ENCODE measurements at places on chromosomes 6 and 20. TPM values are rescaled to one million over a fixed set of nuclear protein-coding genes. Genes with fewer than 3 reads are reported as not detected.

The RAB32 gene
- 0.50 TPM for total RNA-seq

The MROH8 gene
- 3.3 TPM for total RNA-seq

The ZC3H12D gene
- 186 TPM for total RNA-seq

The TINAG gene
- not detected for total RNA-seq

- DNase-seq = no peak
Measured at GRCh38 chr6:155004576-155005372, 9.7 kb downstream of the TIAM2 start.

DNA sequence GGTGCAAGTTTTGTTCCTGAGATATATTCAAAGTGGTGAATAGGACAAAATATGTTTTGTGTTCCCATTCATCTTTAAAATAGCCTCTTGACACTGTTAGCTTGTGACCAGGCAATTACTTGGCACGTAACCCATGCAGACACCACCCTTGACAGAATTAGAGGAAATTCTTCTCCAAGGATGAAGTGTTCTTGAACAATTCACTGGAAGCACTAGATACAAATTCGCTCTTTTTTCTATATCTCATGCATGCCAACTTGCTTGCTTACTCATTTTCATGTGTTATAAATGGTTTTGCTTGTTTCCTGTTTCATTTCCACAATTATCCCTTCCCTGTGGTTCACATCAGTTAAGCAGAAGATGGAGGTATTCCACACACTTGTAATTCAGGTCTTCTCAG, 105.2 kb upstream of the MAN1A1 start:
- no peak for DNase-seq

GRCh38 chr20:46670585-46671584, 18.4 kb downstream of the TP53RK start:
- no peak for DNase-seq

DNA sequence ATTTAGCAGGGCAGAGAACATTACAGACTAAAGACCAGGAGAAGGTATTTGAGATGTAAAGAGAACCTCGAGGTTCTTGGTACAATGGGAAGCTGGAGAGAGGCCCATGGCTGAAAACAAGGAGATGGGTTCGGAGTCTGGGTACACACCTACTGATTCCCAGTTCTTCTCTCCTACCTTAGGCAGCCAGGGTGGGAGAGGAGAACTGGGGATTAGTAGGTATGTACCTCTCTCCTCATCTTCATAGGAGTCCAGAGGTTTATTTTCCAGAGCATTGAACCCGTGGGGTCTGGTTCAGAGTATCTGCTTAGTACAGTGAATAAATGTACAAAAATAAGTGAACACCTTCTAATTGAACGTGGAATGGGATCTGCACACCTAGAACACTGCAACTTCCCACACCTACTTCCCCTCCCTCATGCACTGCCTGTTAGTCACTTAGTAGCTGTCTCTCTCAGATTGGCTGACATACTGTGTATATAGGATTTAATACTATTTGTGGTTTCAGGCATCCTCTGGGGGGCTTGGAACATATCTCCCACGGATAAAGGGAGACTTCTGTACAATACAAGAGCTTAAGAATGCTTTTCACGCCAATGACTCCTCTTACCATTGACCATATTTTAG, 23.5 kb upstream of the NUP153 start:
- DNase-seq = no peak

DNA sequence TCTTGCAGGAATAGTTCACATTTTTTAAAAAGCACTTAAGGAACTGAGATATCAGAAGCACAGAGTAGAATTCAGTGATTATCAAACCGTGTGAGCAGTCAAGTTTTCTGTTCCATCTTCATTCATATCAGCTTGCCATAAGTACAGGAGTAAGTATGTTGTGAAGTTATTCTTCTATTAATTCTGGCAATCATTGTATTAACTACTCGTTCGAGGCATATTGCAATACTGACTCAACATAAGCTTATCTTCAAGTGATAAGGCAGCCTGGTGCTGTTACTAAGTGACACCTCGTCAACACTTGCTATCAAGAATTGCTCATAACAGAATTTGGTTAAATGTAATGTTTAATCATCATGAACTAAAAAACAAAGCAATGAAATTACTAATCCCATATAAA, 75.7 kb upstream of the SNX9 start:
- no peak for DNase-seq

DNA sequence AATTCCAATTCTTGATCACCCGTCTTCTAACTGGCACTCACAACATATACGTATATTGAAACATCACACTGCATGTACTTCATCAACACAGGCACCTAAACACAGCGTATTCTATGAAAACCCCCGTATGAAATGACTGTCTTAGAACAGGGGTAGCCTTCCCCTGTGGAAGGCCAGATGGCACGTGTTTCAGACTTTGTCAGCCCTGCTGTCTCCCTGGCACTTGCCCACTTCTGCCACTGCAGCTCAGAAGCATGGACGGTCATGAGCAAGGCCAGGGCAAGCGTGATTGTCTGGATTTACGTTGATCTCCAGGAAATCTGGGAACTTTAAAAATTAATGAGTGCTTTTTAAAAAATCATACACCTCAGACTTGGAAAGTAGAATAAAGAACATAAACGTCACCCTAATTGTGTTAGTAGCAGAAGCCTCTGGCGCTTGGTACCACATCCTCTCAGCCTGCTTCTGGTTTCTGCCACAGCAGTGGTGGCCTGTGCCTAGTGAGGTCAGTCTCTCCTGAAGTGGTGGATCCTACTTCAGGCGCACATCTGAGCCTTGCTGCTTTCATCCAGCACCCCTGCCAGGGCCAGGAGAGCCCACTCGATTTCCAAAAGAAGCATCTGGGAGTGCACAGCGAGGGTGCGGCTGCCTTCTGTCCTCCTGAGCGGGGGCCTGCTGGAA, 18.3 kb downstream of the PDE10A start:
- DNase-seq = no peak

GRCh38 chr20:9038791-9039535, 29.9 kb upstream of the PLCB4 start:
- no peak for DNase-seq

- no peak for DNase-seq
Measured at GRCh38 chr6:147023581-147023980, 180.6 kb upstream of the STXBP5 start.

DNA sequence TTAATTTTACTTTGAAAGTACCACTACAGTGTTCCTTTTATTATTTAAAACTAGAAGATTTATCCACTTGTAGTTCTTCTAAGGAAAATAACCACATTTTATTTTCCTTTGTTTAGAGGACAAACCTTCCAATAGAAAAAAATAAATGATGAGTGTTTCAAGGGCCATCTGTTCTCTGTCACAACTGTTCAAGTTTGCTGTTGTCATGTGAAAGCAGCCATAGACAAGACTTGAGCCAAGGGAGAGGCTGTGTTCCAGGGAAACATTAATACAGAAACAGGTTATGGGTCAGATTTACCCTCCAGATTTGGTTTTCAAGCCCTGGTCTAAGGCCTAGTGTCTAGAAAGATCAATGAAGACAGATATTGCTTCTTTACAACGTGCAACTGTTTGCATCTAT, 463.6 kb downstream of the C6orf118 start:
- DNase-seq = no peak

- no peak for DNase-seq
Measured at GRCh38 chr6:106804346-106805335, 169.9 kb downstream of the CD24 start.

GRCh38 chr6:145373826-145374225, 361.5 kb downstream of the EPM2A start:
- no peak for DNase-seq
